Stimulated activated CD8-positive, alpha-beta memory T cell treated with anti-CD3 and anti-CD28 coated beads, Interleukin-12 subunit alpha, Interleukin-12 subunit beta, amount 100 ng/mL, for 1 hour (primary cell): ENCODE measurements at places on chromosomes 7 and 10.

- no peak for DNase-seq
Measured at GRCh38 chr10:48258105-48258504, 16.4 kb downstream of the FRMPD2 start.

DNA sequence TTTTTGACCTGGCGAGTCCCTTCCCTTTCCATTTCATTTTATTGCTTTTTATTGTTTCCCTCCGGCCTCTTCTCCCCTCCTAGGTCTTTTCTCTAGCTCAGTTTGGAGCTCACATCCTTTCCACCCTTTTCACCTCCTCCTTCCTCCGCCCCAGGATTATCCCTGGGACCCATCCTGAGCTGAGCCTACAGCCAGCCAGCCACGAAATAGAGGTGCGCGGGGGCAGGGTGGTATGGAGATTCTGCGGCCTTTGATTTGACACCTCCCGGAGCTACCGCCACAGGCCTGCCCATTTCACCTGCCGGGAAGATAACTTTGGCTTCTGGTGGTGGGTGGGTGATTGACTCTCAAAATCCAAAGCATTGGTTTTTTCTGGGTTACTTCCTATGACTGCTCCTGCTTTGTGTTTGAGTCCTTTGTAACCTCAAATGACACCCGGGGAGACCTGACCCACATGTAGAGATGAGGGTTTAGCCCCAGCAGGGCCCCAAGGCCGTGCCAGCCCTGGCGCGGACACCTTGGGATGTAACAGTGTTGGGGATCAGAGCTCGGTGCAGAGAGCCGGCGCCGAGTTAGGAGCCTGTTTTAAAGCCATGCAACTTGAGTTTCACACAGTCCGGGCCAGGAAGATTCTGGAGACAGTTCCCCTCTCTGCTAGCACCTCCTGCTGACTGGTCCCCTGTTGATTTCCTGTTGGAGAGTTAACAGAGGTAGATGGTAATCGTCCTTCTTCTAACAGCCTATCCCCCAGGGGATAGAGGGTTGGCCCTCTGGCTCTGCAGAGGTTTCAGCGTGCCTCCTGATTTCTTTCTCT, 1.5 kb downstream of the DUSP5 start:
- no peak for DNase-seq

- no peak for DNase-seq
Measured at GRCh38 chr7:130009848-130010688, 41.1 kb downstream of the ZC3HC1 start.

DNA sequence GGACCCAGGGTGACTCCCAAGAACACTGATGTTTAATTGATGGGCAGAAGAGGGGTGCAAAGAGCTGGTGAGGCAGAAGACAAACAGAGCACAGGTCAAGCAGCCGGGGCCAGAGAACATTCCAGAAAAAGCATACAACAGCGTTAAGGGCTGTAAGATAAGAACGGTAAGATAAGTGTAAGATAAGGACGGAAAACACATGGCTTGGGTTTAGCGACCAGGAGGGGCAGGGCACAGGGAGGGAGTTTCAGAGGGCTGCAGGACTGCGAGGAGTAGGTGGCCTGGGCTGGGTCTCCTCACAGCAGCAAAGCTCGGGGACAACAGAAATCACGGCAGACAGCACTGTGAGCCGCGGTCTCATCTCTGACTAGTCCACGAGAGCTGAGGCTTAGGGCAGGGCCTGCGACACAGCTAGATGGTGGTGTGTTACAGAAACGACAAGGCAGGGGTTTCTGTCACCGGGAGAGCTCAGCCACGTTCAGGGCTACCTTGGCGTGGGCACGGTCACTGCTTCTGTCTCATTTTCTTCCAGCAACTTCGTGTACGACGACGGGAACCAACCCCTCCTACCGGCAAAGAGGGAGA, 24.6 kb downstream of the BRI3 start:
- DNase-seq = no peak

- DNase-seq = no peak
Measured at GRCh38 chr10:2641028-2641427, 426.3 kb upstream of the PFKP start.

GRCh38 chr10:132354356-132355094, 22.5 kb downstream of the LRRC27 start:
- no peak for DNase-seq

GRCh38 chr7:114952296-114952695, 30.4 kb downstream of the MDFIC start:
- DNase-seq = no peak

DNA sequence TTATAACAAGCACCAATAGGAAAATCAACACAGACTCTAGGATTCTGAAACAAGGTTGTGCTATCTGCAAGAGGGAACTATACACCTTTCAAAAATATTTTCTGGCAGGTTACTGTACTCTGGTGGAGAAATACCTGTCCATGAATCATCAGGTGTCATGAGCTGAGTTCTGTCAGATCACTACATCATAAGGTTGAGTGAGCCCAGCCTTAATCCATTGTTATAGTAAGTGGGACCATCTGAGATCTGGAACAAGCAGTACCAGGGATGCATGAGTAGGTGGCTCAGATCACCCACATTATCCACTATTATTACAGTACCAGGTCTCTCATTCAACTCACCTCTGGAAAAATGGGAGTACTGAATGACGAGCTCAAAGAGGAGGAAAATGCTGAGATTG, 212.4 kb downstream of the DGKI start:
- no peak for DNase-seq

DNA sequence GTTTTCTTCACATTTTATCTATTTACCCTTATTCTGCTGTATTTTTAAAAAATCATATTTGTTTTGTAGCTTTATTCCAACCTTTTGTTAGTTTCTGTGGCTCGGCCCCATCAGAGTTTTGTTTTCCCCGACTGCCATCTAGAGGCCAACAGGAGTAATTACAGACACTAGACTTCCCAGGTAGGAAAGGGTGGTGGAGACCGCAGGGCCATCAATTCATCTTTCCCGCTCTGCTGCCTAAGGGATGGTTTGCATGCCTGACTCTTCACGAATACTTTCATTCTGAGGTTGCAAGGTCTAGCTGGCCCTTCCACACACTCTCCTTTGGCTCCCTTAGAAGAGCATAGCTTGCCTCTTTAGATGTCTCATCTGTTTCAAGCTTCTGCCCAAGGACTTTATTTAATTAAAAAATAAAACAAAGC, 38.3 kb downstream of the LYZL2 start:
- peak; percentile 19 for DNase-seq

DNA sequence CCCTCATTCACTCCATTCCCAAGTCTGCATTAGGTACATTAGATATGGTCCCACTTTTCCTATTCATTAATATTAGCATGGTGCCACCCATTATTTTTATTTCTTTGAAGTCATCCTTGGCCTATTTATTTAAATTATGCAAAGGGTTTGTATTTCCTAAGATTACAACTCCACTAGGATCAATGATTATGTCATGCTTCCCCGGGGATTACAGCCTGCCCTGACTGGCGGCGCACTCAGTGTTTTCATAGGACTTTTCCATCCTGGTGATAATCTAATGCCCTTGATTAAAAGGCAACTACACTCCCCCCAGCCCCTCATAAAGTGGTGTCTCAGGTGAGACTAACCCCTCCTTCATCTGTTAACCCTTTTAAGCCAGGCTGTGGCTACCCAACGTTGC, 187.2 kb downstream of the POU6F2 start:
- no peak for DNase-seq

DNA sequence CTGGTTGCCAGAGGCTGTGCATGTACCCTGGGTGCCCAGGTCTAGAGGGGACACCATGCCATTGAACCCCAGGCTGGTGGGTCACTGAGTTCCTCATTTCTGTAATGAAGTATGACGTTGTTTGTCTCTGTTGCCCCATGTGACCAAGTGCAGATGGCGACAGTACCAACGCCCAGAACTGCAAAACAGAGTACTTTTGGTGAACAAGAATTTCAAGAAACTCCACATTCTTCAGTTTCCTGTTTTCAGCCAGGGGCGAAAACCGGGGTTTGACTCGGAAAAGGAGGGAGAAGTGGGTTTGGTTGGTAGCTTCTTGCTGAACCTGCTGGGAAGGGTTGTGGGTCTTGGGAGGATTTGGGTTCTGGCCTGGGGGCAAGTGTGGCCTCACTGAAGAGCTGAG, 18.2 kb downstream of the CYP17A1 start:
- DNase-seq = no peak

GRCh38 chr10:5284311-5285057, 80.3 kb upstream of the UCN3 start:
- no peak for DNase-seq

DNA sequence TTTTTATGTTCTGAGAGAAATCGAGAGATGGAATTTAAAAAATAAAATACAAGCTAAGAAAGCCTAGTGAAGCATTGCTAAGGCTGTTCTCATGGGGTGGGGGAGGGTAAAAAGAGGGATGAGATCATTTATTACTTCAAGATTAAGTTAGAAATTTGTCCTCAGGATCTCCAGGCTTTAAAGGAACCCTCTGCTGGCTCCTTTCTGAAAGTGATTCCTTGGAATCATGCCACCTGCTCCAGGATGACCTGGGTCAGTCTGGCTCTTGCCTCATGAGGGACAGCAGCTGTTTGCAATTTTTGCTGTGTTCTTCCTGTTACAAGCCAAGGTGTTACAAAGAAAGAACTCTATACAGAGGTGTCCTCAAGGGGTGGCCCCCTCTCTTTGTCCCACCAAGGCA, 69.8 kb downstream of the CDK1 start:
- DNase-seq = no peak

DNA sequence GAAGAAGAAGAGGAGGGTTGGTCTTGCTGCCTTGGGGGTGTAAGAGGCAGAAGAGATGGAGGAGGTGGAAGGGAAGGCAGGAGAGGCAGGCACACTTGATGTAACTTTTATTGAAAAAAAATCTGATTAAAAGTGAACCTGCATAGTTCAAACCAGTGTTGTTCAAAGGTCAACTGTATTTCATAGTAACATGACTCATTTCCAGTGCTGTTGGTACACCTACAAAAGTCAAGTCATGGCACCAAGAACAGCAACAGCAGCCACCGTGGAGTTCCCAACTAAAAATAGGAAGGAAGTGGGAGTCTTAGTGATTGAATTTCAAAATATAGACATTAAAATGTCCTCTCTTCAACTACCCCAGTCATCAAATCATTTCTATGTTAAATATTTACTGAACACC, 88.5 kb downstream of the CTNNA3 start:
- DNase-seq = no peak

DNA sequence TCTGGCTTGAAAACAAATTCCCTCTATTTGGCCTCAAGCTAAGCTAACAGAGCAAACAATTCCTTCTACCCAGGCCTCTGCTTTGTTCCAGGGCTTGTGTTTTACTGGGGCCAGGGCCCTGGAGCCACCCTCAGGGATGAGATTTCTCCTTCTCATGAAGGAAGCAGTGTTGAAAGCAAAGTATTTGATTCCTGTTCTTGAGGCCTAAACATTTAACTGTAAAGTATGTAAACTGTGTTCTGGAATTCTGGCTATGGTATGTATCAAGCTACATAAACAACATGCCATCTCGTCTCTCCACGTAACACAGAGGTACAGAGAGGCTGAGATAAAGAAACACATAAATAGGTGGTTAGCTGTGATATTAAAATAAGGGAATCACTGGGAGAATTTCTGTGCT, 81.8 kb downstream of the HERPUD2 start:
- no peak for DNase-seq

GRCh38 chr7:28551331-28551730, 139.0 kb downstream of the CREB5 start:
- no peak for DNase-seq

DNA sequence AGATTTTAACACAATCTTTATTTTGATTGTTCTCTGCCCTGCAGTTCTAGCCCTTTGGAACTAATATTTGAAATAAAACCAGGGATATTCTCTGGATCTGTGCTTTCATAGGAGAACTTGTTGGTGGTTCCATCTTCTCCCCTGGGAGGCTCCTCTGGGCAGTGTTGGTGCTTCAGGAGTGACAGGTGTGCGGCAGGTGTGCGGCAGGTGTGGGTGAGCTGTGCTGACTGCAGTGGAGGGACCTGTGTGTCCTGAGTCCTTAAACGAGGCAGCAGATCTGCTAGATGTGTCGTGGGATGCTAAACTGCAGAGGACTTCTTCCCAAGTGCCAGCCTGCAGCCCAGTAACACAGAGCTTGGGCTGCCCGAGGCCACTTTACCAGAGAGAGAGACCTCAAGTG, 98.4 kb downstream of the LYZL1 start:
- DNase-seq = no peak

GRCh38 chr7:2146676-2147472, 85.9 kb downstream of the MAD1L1 start:
- DNase-seq = no peak

- no peak for DNase-seq
Measured at GRCh38 chr10:44400541-44400940, 15.6 kb upstream of the CXCL12 start.

DNA sequence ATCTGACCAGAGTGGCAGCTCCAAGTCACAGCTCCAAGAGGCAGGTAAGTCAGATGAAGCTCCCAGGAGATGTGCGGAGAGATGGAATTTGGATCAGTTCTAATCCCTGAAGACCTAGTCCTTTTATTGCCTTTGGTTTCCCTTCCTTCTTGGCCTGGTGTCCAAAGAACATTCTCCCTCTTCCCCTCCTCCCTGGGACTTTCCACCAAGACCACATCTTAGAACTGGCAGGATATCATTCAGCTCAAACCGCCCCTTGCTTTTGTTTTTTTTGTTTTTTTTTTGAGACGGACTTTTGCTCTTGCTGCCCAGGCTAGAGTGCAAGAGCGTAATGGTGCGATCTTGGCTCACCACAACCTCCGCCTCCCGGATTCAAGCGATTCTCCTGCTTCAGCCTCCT, 190.8 kb downstream of the GFRA1 start:
- DNase-seq = no peak

DNA sequence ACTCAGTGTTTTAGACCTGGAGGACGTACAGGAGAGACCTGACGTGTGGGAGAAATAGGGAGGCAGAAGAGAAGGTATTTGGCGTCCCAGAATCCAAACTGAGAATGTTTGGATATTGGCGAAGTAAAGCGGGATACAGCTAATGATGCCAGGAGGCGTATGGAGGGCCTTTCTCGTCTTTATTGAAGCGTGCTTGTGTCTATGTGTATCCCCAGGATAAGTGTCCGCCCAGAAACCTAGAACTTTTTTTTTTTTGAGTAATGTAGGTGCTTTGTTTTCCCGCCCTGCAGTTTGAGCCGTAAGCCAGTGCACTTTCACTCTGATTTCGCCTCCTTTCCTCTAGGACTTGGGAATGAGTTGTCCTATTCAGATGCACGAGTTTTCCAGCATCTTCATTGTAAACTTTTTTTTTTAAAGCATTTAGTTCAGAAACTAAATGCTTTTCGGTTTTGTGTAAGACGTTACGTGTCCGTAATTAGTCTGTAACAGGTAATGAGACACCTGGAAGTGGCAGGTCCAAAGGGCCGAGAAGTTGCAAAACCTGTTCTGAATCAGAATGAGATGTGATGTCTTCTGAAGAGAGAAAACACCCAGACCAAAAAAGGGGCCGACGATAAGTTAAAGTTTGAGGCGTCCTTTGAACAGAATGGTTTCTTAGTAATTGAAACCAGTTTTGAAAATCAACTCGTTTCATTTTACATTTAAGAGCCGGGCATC, 746 bp downstream of the ARL5B start:
- DNase-seq = no peak

DNA sequence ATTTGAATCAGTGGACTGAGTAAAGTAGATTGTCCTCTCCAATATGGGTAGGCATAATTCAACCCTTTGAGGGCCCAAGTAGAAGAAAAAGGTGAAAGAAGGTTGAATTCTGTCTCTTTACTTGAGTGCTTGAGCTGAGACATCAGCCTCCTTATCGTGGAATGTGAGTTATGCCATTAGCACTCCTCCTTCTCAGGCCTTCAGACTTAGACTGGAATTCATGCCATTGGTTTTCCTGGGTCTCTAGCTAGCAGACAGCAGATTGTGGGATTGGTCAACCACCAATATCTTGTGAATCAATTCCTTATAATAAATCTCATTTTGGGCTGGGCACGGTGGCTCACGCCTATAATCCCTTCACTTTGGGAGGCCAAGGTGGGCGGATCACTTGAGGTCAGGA, 89.2 kb downstream of the CUL2 start:
- DNase-seq = no peak
